ENCODE measurements at places on chromosomes 3 and 15.
A peak's percentile ranks its signal among the peaks of the same experiment; 100 is the strongest.

- H3K27me3 ChIP-seq, result no peaks in the 10 kb centered on the region
- no peak for DNase-seq
Observed at GRCh38 chr3:185959609-185960521, 22.1 kb upstream of the TRA2B start.

DNA sequence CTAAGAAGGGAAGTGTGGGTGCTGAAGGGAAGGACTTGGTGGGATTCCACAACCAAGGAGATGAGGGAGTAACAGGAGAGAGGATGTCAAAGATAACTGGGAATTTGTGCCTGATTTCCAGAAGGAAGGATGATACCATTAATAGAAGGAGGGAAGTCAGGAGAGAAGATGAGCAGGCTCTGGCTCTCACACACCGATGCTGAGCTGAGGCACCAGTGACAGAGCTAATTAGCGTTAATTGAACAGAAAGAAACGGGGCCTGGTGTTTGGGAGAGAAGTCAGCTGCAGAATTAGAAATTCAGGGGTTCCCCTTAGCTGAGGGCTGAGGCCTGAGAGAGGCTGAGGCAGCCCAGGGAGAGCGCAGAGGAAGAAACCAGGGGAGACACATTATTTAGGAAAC, 11.9 kb upstream of the PDIA5 start:
- H3K4me1 ChIP-seq, result no peaks in the 10 kb centered on the region
- no peaks in the 10 kb centered on the region for H3K36me3 ChIP-seq
- no peak overlapping the region for H3K4me3 ChIP-seq
- no peak for DNase-seq
- no peaks in the 10 kb centered on the region for H3K27me3 ChIP-seq

DNA sequence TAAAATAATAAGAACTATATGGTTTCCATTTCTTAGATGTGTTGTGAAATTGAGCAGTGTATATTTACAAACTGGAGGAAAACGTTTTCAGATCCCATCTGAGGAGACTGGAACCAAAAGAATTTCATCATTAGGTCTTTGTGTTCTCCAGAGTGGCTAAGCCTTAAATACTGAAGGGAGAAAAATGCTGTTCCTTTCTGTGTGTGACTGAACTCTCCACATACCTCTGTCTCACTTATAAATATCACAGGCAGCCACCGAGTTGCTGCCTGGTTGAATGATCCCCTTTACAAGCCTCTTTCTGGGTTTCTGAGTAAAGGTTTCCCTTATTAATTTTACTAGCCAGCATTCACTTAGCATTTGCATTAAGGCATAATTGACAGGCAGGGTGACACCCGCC, 913.9 kb upstream of the NR2F2 start:
- H3K36me3 ChIP-seq, result no peaks in the 10 kb centered on the region
- no peaks in the 10 kb centered on the region for H3K4me1 ChIP-seq
- DNase-seq, result no peak
- H3K4me3 ChIP-seq, result no peak overlapping the region
- H3K27ac ChIP-seq, result peak overlapping the region; percentile 11

GRCh38 chr3:80767604-80768003, 993.8 kb downstream of the GBE1 start:
- H3K27ac ChIP-seq, result no peak overlapping the region
- no peaks in the 10 kb centered on the region for H3K36me3 ChIP-seq
- no peak for DNase-seq
- no peaks in the 10 kb centered on the region for H3K4me1 ChIP-seq
- no peak overlapping the region for H3K4me3 ChIP-seq

- H3K36me3 ChIP-seq, result no peaks in the 10 kb centered on the region
Observed at GRCh38 chr15:80946576-80946975, 43.0 kb downstream of the MESD start.
